ENCODE measurements at places on chromosomes 16 and 17.

DNA sequence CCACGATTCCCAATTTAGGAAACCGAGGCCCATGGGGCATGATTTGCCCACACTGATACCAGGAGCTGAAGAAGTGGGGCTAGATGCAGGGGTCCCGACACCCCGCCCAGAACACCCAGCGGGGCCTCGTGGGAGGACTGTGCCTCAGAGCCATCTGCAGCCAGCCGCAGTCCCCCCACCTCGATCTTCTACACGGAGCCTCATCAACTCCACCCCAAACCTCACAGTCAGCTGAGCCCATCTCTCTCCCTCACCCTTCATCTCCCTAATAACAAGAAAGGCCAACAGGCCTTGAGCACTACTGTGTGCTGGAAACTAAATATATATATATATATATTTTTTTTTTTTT, 4.2 kb downstream of the ITGAE start:
- DNase-seq: no peak

- no peak for DNase-seq
These were observed 186.9 kb downstream of the RBFOX3 start for GRCh38 chr17:79423811-79424465.

- peak; percentile 72 for DNase-seq
These were observed 280.2 kb downstream of the SEC14L1 start for GRCh38 chr17:77420804-77421629.

DNA sequence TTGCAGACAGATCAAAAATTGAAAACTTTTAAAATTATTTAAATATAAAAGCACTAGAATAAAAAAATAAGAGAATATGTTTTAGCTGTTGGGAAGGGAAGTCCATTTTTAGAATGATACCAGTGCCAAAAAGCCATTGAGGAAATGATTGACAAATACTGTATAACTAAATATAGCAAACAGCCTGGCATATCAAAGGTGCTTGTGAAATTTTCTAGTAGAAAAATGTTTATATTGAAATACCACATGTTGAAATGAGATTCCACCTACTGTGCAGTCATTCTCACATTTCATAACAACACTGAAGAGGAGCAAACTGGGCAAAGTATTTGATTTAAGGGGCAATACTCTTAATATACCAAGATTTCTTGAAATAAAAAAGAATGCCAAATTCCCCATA, 183.5 kb downstream of the PHKB start:
- DNase-seq: no peak

DNA sequence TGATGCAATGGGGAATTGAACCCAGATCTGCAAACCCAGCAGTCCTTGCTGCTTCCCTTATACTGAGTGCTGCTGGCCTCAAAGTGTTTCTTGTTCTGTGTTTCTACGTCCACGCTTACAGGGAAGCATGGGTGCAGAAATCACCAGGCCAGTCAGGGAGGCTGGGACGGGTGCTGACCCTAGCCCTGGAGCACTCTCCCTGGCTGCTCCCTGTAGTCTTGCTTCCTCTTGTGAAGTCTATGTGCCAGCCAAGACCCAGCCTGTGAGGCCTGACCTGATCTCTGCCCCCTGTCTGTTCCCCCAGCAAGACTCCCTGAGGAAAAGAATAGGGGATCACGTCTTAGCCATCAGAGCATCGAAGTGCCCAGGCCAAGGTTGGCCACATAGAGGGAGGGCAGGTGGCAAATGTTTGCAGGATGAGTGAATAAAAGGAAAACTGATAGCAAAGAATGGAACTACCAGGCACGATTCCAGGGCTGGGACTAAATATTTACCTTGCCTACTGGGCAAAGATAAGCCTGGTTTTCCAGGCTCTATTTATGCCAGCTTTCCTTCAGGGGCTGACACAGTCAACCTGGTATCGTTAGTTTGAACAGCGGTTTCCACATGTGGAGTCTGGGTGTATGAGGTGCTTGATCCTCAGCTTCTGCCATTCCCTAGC, 41.2 kb upstream of the RHOT1 start:
- no peak for DNase-seq

DNA sequence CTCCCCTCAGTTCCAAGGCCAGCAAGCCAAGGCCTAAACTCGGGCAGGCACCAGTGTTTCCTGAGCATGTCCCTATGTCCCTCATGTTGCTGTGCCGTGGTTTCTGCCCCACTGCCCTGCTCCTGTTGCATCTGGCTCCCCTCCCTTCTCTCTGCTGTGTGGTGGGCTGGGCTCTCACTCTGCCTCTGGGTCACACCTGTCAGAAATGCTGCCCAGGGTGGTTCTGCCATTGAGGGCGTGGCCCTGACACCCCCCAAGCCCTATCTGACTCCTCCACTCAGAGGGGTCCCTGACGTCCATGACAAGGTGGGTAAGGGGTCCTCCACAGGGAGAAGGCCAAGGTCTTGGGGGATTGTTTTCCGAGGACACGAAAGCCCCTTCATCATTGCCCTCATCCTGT, 9.2 kb upstream of the ITGA3 start:
- DNase-seq: no peak

- no peak for DNase-seq
These were observed 46.5 kb downstream of the TEX2 start for GRCh38 chr17:64216338-64217248.

GRCh38 chr16:73464834-73465233, 416.9 kb upstream of the ZFHX3 start:
- no peak for DNase-seq

DNA sequence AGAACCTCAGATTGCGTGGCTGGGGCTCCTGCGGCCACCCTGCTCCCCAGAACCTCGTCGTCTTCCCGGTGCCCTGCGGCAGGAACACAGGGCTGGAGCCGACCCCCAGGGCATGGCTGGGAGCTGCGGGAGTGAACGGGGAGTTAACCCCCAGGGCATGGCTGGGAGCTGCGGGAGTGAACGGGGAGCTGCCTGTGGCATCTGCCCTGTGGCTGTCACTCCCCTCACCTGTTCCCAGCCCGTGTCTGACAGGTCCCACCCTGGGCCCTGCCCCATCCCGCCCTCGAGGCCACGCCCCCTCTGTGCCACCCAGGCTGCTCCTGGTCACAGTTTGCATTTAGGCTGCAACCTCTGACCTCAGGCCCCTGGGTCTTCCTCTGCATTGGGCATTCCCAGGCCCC, 39.4 kb upstream of the ACSF3 start:
- no peak for DNase-seq

DNA sequence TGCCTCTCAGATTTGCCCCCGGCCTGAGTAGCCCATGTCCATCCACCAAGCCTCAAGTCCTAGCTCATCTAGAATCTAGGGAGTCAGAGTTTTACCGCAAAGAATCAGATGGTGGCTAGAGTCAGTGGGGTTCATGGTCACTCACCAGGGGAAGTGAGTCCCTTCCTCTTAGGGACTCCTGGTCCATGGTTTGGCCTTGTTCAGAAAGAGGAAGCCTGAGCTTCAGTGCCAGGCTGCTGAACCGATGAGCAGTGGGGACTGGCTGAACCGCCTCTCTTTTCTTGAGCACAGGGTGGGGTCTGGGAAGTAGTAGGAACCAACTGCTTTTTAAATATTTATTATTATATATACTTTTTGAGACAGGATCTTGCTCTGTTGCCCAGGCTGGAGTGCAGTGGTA, 160.3 kb downstream of the NTN1 start:
- no peak for DNase-seq
